Stimulated activated CD8-positive, alpha-beta memory T cell treated with anti-CD3 and anti-CD28 coated beads, Interleukin-4, amount 100 ng/mL, for 4 hours (primary cell): ENCODE measurements at places on chromosomes 1 and 21.

DNA sequence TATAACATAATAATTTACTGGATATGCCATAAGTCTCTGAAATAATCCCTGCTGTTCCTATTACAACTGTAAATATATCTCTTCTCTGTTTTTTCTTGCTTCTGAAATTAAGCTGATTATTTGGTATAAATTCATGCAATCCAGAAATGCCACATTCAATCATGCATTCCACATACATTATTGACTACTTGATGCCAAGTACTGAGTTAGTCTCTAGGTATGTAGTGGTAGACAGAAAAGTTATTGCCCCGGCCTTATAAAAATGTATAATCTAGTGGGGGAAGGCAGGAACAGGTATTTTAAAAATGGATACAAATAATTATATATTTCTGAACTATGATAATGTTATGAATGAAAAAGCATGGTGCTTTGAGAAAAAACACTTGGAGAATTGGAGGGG is 338.6 kb upstream of the SNX7 start:
- no peak for DNase-seq

DNA sequence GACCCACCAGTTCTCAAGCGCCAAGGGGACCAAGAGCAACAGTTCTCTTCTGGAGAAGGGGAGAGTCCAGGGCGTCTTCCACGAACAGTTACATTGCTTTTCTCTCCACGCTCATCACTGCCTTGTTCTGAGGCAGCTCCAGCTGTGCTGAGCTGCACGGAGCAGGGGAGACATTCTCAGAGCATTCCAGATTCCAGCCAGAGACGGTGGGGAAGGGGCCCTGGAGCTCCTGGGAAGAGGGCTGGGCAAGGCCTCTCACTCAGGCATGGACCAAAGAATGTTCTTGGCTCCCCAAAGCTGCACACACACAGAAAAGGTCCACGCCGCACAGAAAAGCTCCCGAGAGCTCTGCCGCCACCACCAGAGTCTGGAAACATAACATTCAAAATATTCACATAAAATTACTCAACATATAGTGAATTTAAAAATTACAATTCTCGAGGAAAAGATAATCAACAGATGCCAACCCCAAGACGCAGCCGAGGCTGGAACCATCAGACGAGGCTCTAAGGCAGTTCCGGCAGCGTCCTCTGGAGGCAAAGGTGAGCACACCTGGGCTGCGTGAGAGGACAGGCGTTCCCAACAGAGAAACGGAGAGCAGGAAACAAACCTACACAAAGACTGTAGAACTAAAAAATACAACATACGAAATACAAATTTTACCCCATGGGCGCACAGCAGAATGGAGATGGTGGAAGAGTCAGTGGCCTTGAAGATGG is 40.5 kb downstream of the UBE2G2 start:
- DNase-seq: no peak

- DNase-seq: no peak
Measured at GRCh38 chr1:48610628-48611542, 138.9 kb upstream of the SPATA6 start.

- no peak for DNase-seq
Measured at GRCh38 chr1:53324728-53325297, 3.1 kb downstream of the LRP8 start.

GRCh38 chr1:192243721-192244120 is 73.1 kb upstream of the RGS21 start:
- DNase-seq: no peak

DNA sequence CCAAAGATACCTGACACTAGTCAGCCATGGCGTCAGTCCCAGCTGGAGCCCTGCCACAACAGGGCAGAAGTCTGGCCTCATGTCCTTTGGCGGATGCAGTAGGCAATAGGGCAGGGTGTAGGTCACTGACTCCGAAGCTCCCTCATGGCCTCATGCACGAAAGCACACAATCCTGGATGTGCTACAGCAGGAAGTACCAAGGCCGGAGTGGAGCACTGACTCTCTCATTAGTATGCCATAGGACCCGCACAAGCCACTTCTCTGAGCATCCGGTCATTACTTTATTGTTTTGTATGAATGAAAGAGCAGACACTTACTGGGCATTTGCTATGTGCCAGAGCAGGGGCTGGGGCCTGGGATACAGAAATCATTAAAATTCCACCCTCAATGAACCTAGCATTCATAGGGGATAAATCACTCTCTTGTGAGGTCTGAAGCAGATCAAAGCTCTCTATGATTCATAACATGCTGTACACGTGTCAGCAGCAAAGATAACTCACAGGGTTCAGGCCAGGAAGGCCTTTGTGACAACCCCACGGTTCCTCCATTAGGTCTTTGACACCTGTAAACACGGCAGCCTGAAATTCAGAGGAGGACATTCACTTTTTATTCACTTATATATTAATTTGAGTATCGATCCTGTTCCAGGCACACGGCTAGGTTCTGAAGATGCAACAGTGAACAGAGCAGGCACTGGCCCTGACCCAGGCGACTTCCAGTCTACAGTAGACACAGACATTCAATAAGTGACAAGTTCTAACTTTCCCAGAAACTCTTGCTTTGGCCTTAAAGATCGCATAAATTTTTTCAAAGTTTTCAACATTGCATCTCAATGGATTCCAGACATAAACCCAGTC is 357.9 kb upstream of the USP24 start:
- DNase-seq: no peak

- DNase-seq: no peak
Measured at GRCh38 chr1:223231581-223231980, 88.5 kb upstream of the TLR5 start.

- no peak for DNase-seq
Measured at GRCh38 chr1:101187297-101187696, 49.5 kb upstream of the S1PR1 start.

- no peak for DNase-seq
Measured at GRCh38 chr1:58258082-58258481, 288.4 kb downstream of the OMA1 start.

GRCh38 chr1:172117800-172118199 is 276.5 kb downstream of the DNM3 start:
- DNase-seq: no peak

DNA sequence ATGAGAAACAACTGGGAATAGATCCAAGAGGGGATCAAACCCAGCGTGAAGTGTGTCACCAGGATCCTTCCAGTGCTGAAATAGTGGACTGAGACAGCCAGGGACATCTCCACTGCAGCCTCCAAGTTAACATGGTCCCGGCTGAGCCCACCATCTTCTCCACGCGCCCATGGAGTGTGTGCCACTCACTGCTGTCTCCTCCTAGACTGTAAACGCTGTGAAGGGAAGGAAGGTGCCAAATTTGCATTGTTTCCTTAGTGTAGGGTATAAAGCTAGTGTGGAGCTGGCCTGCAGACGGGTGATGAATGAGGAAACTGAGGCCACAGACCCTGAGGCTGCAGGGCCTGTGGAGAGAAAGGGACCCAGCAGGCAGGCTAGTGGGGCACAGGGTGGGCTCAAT is 183.6 kb downstream of the FOXD2 start:
- DNase-seq: no peak

DNA sequence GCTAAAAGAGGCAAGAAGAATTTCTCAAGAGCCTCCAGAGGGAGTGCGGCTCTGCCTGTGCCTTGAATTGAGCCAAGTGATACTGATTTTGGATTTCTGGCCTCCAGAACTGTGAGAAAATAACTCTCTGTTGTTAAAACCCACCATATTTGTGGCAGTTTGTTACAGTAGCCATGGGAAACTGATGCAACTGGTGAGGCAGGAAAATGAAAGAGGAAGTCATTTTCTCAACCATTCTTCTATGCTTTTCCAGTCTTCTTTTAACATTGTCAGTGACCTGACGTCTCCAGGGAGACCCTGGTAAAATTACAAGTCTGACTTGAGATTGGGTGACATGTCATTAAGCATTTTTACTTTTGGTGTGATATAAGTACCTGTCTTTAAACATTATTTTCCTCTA is 5.8 kb downstream of the OR6P1 start:
- DNase-seq: no peak

DNA sequence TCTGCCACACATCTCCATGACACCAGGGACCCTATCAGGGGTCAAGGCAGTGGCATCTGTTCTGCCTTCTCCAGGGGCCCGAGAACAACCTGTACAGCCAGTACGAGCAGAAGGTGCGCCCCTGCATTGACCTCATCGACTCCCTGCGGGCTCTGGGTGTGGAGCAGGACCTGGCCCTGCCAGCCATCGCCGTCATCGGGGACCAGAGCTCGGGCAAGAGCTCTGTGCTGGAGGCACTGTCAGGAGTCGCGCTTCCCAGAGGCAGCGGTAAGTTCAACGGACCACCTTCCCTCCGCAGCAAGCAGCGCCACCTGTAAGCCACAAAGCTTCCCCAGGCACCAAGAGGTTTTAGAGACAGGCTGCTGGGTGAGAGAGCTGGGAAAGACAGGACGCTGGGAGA is 15.9 kb downstream of the MX2 start:
- no peak for DNase-seq

- DNase-seq: no peak
Measured at GRCh38 chr1:221166559-221167318, 287.5 kb downstream of the HLX start.

DNA sequence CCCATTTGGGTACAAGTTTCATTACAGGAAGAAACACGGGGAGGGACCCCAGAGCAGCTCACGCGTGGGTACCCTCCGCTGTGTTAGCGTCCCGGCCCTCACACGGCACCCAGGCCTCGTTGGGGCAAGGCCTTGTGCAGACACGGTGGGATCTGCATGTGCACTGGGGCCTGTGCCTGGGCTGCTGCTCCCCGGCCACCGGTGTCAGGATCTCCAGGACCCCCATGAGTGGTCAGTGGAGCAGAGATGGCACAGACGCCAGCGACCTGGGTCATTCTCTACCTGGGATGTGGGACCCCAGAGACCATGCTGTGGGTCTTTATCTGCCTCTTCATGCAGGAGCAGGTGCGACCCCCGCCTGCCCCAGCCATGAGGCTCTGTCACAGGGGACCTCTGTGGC is 5.4 kb upstream of the SAMD11 start:
- DNase-seq: no peak

DNA sequence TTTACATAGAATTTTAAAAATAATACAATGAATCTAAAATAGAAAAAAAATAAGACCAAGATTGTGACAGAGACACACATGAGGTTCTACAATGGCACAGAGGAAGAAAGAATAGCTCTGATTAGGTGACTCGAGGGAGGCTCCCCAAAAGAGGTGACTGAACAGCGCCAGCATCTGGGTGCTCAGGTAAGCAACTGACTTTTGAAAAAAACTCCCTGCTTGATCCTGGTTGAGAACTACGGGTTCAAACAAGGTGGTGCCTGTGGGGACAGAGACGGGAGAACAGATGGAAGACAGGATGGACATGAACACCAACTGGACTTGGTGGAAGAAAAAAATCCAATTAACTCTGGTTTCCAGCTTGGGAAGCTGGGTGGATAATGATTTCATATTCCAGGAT is 22.5 kb downstream of the BATF3 start:
- no peak for DNase-seq

- no peak for DNase-seq
Measured at GRCh38 chr1:33256471-33257206, at the start of gene ZNF362. ZNF362 (plus strand) TSS chr1:33256492; CDS start chr1:33270575, 14,083 bp downstream.

- no peak for DNase-seq
Measured at GRCh38 chr21:45146306-45146705, 71.9 kb downstream of the ADARB1 start.

DNA sequence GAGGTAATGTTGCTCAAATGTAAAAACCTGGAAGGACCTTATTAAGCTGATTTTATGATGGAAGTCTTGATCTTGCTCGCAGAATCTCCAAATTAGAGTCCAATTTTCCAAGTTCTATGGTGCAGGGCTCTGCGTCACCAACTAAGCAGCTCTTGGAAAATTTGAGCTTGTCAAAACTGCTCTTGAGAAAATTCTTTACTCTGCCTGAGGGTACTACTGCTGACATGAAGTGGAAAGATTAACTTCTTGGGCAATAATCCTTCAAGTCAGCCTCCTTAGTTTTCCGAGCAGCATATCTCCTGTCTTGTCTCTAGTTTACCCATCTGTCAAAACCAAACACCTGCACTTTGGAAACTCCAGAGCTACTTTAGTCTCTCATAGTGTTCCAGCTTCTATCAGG is 293.7 kb downstream of the KCTD3 start:
- no peak for DNase-seq

DNA sequence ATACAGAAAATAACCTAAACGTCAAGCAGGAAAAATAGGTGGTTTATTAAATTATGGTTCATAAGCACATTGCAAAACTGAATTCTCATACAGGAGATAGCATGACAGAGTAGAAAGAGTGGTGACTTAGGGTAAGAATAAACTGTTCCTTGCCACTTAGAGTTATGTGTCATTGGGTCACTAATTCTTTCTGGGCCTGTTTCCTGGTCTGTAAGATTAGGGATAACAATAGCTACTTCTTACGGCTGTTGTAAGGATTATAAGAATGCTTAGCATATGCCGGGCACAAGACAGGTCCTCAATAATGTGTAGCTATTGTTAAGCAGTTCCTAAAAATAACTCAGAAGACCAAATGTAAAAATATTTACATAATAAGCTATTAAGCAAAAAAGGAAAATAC is 24.2 kb downstream of the SNRNP40 start:
- DNase-seq: no peak

DNA sequence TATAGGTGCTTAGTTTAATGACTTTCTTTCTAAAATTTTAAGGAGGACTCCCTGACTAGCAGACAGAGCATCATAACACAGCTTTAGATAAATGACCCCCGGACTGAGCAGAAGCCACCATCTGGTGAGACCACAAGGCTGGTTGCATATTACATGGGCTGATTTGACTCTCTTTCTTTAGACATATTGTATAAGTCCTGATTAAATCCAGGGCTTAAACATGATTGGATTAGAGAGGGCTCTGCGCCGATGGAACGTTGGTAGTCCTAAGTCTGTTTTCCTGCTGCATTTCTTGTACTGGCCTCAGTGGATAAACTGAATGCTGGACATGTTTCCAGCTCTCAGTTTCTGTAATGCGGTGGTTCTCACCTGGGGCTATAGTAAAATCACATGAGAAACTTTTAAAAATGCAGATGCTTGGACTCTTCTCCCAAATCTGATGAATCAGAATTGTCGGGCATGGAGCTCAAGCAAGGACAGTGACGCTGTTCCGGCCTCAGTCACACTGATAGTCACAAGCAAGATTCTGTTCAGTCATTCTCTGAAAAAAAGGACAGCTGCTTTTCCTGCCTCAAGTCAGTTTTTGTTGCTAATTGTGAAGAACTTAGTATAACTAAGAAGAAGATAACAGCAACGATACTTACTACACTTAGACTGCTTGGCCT is 16.6 kb downstream of the DDI2 start:
- no peak for DNase-seq
